ENCODE measurements at places on chromosomes 5 and 9.
A peak's percentile ranks its signal among the peaks of the same experiment; 100 is the strongest.

GRCh38 chr9:89633404-89633803 is 28.6 kb downstream of the GADD45G start:
- no peak for DNase-seq

- DNase-seq, result no peak
Observed at GRCh38 chr9:68651280-68651893, 53.7 kb upstream of the PIP5K1B start.

GRCh38 chr9:117927354-117927753 is 223.2 kb downstream of the TLR4 start:
- no peak for DNase-seq

DNA sequence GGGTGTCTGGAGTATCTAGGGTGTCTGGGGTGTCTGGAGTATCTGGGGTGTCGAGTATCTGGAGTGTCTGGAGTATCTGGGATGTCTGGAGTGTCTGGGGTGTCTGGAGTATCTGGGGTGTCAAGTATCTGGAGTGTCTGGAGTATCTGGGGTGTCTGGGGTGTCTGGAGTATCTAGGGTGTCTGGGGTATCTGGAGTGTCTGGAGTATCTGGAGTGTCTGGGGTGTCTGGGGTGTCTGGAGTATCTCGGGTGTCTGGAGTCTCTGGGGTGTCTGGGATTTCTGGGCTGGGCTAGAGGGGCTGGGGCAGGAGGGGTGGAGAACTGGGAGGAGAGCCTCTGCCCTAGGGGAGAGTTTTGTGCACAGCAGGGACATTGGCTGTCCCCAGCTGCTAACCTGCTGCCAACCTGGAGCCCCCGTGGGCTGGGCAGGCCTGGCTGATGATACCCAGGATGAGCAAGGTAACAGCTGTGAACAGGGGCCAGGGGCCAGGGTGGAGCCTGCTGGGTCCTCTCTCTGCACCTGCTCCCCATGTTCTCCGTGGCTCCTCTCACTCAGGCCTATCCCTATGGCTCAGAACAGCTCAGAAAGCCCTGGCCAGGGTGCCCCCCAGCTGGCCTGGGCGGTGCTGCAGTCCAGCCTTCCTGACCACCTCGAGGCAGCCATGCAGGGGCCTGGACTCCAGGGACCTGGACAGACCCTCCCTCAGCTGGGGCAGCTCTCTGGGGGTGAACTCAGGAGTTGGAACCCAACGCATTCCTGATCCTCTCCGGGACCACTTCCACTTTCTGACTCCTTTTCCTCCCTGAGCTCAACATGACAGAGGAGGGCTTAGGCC is 29.9 kb downstream of the LHX3 start:
- DNase-seq, result no peak

GRCh38 chr5:133818031-133818431 is 150.4 kb downstream of the C5orf15 start:
- DNase-seq, result no peak

DNA sequence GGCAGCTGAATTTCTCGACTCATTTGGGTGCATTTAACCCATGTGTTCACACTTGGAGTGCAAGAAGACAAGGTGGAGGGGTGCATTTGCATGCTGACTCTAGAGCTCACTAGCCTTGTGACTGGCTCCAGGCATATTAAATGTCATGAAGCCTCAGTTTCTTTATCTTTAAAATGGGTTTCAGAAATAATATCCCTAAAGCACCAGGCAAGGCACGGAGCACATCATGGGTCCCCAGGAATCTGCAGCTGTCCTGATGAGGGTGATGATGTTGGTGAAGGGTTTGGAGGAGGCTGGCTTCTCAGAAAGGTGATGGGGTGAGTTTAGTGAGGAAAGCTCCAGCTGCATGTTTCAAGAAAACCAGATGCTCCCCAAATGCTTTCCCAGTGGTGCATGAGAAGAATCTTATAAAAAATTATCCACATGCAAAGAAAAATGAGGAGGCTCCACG is 14.8 kb downstream of the STC2 start:
- no peak for DNase-seq

- peak; percentile 31 for DNase-seq
Observed at GRCh38 chr5:126355940-126356339, 67.3 kb upstream of the GRAMD2B start.

DNA sequence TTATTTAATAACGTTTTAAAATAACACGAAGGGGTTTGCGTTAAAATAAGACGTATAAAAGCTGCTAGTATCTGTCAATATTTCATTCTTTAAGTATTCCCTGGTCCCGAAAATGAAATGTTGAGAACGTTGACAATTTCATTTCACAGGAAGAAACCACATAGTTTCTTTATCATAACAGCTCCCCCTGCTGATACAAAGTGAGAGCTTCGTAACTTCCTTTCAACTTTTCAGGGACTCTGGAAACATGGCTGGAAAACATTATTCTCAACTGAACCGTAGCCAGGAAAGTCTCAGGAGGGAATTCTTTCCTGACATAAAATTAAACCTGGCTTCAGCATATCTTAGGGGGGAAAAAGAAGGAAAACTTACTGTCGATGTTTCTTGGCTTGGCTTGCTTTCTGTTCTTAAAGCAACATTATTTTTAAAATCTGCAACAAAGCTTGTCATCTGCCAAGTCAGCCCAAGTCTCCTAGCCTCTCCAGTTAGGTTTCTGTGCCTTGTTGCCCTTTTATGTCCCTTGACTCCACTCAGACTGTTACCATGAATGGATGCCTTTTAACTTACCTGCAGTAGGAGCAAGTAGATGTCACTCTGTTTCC is 122.9 kb upstream of the DAB2 start:
- DNase-seq, result no peak

DNA sequence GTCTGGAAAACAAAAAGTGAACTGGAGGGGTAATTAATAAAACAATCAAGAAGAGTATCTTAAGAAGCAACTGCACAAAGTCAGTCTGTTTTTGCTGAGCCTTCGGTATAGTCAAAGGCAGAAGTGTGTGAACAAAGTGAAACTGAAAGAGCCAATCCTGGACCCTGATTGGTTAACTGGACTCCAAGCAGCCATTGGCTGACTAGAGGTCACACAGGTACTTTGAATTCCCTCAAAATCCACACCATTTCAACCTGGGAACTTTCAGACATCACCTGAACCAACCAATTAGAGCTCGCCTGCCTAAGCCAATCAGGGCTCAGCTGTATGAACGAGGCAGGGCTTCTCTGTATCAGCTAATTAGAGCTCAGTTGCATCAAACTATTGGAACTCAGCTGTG is 286.7 kb downstream of the TLE4 start:
- DNase-seq, result no peak

All from GM12864 (cell line).